Neural progenitor cell (in vitro differentiated cells): ENCODE measurements at places on chromosomes 11 and 22.

GRCh38 chr11:114321621-114322257 is 25.5 kb downstream of the NNMT start:
- DNase-seq: no peak

DNA sequence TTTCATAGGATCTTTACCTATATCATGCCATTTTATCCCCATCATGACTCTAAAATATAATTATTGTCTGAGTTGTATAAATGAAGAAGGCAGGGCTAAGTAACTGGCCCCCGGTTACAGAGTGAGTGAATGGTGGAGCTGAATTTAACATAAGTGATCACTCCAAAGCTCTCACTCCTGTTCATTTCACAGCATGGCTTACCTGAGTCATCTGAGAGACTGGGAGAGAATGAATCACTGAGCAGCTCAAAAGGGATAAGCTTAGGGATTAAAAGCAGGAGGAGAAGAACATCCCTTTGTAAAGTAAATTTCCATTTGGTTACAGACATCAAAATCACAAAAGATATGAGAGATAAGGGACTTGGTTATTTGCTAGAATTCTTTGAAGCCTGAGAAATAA is 294.0 kb upstream of the CTSC start:
- peak; percentile 41 for DNase-seq

DNA sequence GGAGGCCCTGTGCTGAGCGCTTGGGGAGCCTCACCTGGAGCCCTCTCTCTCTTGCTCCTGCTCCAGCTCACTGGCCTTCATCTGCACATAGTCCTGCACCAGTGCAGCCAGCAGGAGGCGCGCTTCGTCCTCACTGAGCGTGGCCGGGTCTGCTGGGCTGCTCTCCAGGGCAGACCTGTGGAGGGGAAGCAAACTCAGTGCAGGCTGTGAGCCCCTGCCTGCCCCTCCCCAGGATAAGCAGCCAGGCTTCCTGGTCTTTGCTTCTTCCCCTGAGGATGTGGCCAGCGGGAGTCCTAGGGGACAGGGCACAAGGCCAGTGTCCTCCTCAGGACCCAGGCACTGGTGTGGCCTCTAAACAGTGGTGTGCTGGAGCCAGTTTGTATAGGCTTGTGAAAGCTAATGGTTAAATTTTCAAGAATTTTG is 2.2 kb downstream of the CALCA start:
- DNase-seq: peak; percentile 86

GRCh38 chr22:42199025-42199424 is 68.4 kb upstream of the CYP2D6 start:
- no peak for DNase-seq

- peak; percentile 68 for DNase-seq
Observed at GRCh38 chr11:19187833-19188258, 13.9 kb downstream of the CSRP3 start.

DNA sequence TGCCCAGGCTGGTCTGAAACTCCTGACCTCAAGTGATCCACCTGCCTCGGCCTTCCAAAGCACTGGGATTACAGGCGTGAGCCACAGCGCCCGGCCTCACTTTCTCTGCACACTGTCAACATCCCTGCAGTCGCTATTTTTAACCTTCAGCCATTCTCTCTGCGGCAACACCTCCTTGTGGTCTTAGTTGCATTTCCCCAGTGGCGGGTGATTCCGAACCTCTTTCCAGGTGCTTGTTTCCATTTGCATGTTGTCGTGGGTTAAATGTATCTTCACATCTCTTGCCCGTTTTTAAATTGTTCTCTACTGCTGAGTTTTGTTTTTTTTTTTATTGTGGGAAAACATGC is 2.2 kb upstream of the SCT start:
- no peak for DNase-seq

GRCh38 chr11:1074244-1075221 is at the start of gene MUC2:
TSS of gene MUC2 (plus strand) at chr11:1074874.
- DNase-seq: no peak

GRCh38 chr22:49228431-49229037 is 599.1 kb downstream of the BRD1 start:
- no peak for DNase-seq

- DNase-seq: no peak
Observed at GRCh38 chr22:30038219-30038618, 42.0 kb upstream of the HORMAD2 start.

- no peak for DNase-seq
Observed at GRCh38 chr22:25754527-25755202, 12.7 kb downstream of the MYO18B start.

GRCh38 chr22:45496451-45496941 is 6.2 kb upstream of the FBLN1 start:
- DNase-seq: no peak

DNA sequence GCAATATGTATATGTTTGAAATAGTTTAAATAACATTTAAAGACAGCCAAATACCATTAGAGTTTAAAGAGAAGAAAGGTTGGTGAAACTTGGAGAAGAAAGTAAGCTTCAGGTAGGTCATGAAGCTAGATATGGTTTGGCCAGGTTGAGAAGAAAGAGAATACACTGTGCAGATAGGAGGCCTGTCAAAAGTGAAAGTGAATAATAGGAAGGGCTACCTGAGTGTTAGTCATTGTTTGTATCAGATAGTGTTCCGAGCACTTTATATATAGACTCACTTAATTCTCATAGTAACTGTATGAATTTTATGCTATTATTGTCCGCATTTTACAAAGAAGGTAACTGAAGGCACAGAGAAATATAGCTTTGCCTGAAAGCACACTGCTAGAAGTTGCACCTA is 56.9 kb downstream of the USP47 start:
- no peak for DNase-seq

DNA sequence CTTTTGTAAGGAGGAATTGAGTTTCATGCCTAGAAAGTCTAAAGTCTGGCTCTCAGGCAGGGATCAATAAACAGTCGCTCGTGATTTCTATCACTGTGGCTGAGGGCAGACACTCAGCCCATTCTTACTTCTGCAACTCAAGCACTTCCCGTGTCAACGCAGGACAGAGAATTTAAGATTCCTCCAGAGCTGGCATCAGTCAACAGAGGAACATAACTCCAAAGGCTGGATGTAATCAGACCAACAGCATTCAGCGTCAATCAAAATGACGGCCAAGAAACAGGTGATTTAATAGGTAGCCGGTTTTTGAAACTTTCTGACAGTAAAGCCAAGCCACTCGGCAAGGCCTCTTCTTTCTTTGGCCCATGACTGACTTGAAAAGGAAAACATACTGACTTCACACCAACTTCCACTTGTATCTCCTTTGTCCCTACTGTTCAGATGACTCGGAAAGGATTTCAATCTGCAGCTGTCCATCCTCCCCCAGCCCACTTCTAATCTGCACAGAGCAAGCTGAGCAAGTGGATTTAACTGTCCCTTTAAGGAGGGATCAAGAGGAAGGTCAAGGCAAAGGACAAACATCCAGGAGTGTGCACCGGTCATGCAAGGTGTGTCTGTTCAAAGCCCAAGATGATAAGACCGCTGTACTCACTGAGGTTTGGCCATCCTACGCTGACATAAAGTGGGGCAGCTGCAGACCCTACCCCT is 9.5 kb downstream of the VPS37C start:
- DNase-seq: no peak
